ENCODE measurements at places on chromosomes 13 and 19. TPM values are rescaled to one million over a fixed set of nuclear protein-coding genes. Genes with fewer than 3 reads are reported as not detected.
A peak's percentile ranks its signal among the peaks of the same experiment; 100 is the strongest.

GRCh38 chr13:44355621-44356020 is 18.0 kb upstream of the SERP2 start:
- no peak for DNase-seq

GRCh38 chr13:107034236-107034872 is 466.4 kb upstream of the ARGLU1 start:
- DNase-seq, result no peak

DNA sequence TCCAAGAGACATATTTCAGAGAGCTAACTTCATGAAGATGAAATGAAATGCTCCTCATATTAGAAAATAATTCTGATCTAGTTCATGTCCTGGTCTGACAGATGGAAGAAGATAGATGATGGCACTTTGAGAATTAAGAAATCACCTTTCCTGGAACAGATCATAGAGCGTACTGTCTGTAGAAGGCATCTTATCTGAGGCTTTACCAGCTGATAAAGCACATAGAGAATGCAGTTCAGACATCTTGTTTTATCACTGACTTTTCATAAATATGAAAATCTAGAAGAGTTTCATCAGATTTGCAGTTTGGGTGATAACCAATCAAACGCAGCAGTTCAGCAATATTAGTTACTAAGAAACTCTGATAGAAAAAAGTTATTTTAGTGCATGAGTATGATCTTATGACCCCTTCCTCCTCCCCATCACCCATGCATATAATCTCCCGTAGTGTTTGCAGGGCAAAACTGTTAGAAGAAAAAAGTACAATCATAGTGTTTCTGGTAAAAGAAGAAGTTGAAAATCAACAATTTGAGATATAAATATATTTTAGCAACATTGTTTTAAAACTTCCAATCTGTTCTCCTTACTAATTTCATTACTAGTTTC is 585.2 kb downstream of the PCDH9 start:
- DNase-seq, result no peak

SH2D3A gene
- polyA plus RNA-seq, result 7.7 TPM

GRCh38 chr19:7787141-7787540 is 24.1 kb downstream of the CLEC4M start:
- no peak for DNase-seq

FGF9 gene
- not detected for polyA plus RNA-seq

DNA sequence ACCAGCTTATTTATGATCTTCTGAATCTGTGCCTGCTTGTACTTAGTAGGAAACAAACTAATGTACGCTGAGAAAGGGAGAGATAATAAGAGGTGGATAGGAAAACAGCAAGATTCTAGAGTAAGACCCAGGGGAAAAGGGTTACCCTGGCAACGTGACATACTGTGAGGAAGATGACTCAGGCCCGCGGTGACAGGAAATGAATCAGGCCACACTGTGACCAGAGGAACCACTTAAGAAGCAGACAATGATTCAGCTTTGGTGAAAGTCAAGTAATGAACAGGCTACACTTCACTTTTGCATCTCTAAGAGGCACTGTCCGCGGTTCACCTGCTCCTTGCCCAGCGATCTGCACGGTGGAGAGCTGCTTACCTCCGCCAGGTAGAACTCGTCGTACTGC is 158.2 kb downstream of the NALCN start:
- DNase-seq, result no peak

RRAS gene
- polyA plus RNA-seq, result 9.0 TPM

MLNR gene
- not detected for polyA plus RNA-seq

GRCh38 chr13:29546662-29547061 is 48.8 kb downstream of the SLC7A1 start:
- no peak for DNase-seq

DNA sequence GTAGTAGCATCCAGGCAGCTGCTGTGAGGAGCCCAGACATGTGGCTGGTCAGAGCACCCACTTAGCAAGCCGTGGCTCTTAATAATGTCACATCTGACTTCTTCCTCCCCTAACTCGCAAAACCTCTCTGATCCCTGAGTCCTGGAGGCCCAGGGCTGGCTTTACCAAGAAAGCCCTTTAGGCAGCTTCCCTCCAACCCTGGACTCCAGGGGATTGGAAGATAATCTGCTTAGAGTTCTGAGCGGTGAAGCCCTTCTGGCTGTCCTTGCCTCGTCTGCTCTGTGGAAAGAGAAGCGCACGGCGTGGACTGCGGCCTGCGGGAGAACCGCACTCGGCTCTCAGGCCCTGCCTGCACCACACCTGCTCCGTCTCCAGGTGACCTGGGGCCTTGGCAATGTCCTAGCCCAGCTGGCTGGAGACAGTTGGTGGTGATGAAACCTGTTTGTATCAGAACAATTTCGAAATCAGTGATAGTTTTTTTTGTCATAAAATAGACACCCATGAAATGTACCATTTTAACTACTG is 64.5 kb upstream of the MCF2L start:
- no peak for DNase-seq

DNA sequence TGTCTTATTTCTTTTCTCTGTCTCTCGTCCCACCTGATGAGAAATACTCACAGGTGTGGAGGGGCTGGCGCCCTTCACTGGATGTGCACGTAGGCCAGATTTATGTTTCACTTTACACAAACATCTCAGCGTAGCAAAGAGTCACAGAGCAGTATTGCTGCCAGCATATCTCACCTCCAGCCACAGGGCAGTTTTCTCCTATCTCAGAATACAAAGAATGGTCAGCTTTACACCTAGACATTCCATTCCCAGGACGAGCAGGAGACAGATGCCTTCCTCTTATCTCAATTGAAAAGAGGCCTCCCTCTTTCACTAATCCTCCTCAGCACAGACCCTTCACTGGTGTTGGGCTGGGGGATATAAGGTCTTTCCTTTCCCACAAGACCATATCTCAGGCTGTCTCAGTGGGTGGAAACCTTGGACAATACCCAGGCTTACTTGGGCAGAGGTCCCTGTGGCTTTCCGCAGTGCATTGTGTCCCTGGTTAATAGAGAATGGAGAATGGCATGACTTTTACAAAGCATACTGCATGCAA is 7.2 kb upstream of the ZNF611 start:
- no peak for DNase-seq

GRCh38 chr13:54144828-54145227 is 1116.2 kb downstream of the OLFM4 start:
- no peak for DNase-seq

- DNase-seq, result no peak
These were observed 49.4 kb upstream of the ZNF728 start for GRCh38 chr19:23052349-23052748.

DNA sequence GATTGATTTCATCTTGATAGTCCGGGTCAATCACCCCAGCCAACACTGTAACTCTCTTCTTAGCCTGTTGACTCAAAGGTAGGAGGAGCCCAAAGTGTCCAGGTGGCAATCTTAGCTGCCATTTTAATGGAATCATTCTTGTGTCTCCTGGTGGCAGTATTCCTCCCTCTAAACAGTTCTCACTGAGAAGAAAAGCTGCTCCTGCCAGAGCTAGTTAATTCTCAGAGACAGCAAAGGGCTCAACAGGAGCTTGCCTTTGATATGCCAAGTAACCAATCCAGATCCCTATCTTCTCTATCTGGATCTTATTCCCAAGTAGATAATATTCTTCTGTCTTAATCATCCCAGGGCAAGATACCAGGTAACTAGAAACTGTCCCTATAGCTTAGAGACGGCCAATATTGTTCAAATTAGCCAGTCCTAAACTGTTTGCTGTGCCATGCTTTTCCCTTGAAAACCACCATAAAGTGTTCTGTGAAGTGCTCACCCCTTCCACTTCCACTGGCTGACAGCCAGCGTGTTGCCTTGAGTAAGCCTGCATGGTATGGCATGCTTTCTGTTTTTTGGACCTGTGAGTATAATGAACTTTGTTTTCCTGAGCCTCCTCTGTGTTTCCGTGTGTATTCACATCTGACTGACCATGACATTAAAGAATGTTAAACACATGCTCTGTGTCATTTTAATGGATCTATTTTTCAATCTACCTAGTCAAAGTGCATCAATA is 463.7 kb upstream of the SLITRK5 start:
- DNase-seq, result no peak

ZNF525 gene
- 10.9 TPM for polyA plus RNA-seq

IGFL3 gene
- not detected for polyA plus RNA-seq

DNA sequence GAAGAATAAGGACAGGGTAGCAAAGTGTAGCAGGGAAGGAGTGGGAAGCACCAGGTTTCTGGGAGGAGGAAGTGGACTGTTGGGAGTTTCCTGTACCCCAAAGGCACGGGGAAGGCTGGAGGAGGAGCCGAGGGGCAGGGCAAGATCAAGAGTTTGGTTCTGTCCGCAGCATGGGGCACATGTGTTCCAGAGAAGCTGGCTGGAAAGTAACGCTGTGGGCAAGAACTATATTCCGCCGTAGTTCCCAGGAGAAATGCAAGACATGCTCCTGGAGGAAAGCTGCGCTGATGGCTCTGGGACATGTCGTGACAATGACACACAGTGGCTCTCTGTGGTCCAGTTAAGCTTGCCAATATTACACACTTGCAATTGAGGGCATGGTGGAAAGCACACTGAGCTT is 51.7 kb upstream of the KPNA3 start:
- DNase-seq, result no peak

SYCN gene
- polyA plus RNA-seq, result not detected

SLC39A3 gene
- polyA plus RNA-seq, result 63.7 TPM

DNA sequence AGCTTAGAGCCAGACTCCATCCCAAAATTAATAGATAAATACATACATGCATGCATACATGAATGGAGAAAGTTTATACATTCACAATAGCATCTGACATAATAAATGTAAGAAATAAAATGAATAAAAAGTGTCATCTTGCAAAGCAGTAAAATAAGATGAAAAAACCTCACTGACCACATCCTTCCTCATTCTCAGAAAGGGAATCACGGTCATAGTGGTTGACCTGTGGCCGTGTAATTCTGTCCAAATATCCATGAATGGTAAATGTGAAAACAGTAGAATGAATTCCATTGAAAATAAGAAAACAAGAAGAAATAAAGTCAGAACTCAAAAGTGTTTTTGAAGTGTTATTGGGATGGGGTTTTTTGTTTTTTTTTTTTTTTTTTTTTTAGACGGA is 9.8 kb upstream of the CDC42EP5 start:
- peak; percentile 42 for DNase-seq

GPR12 gene
- polyA plus RNA-seq, result not detected

DNA sequence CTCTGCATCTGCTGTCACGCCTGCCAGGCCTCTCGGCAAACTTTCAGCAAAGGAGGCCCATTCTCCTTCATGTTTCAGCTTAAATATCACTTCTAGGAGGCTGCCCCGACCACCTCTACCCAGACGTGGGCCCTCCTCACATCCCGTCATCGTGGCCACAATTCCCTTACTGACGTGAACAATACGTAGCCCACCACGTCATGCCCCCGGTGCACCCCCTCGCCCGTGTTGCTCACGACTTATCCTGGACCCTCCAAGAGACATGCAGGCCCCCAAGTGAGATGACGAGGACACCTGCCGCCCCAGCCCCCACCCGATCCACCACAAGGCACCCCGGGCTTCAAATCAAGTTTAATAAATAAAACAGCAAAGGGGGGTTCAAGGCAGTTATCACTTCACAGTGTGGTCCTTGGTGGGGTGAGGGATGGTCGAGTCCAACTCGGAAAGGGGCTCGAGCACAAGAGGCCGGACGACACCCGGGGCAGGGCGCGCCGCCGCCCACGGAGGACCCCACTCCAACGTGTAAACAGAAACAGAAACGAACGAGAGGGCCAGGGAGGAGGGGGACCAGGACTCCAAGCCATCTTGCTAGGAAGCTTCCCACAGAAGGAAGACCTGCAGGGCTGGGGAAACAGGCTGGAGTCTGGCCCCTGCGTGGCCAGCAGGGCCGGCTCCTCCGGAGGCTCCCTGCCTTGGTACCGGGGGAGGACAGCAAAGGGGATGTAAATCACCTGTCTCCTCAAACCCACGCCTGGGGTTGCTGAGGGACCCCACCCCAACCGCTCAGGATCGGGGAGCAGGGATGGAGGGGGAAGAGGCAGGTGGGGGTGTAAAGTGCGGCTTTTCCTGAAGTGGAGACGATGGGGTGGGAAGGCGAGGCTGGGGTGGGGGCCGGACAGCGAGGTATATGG is 14.3 kb upstream of the PLPP2 start:
- no peak for DNase-seq
